Activated CD4-positive, alpha-beta T cell treated with anti-CD3 and anti-CD28 coated beads for 48 hours (primary cell): ENCODE measurements at places on chromosomes 2 and 18.

DNA sequence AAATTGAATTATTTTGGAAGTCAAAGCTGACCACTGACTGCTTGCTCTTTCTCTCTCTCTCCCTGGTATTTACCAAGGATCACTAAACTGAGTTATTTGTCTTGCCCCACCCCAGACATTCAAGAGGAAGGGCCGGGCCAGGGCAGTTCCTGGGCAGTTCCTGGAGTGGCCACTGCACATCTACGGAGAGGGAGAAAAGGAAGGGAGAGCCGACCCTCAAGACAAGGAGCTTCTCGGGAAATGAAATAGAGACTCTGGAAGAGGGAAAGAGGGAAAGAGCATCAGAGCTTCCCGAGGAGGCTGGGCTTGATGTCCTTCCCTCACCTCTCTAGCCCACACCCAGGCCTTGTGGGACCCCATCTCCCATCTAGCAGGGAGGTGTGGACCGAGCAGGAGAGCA is 83.1 kb downstream of the SEPTIN10 start:
- no peak for DNase-seq

GRCh38 chr2:226631671-226632070 is 167.9 kb downstream of the IRS1 start:
- no peak for DNase-seq

DNA sequence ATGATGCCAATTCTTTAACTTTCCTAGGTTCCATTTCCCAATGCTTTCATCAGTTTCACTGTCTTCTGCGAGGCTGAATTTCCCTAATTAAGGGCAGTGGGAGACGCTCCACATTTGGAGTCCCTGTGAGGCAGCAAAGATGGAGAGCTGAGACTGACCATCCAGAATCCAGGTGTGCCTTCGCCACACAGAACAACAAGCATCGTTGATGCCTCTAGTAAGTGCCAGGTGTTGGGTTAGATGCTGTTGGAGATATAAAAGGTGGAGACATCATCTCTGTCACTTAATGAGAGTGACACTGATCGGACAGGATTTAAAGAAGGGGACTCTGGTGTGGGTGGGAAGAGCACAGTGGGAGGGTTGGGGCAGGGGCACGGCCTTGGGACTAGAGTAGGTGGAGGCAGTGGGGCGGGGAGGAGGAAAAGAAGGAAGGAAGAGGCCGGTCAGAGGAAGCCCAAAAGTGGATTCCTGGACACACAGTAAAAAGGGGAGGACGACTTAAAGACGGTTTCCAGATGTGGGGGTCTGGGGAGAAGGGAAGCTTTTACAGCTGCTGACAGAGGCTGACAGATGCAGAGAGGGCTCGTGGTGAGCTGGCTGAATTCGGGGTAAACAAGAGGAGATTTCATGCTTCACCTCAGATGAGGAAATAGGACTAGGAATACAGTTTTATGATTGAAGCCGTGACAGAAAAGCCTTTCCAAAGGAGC is 113.0 kb downstream of the BCL2 start:
- no peak for DNase-seq

GRCh38 chr2:21270083-21270491 is 146.3 kb downstream of the TDRD15 start:
- DNase-seq = no peak

DNA sequence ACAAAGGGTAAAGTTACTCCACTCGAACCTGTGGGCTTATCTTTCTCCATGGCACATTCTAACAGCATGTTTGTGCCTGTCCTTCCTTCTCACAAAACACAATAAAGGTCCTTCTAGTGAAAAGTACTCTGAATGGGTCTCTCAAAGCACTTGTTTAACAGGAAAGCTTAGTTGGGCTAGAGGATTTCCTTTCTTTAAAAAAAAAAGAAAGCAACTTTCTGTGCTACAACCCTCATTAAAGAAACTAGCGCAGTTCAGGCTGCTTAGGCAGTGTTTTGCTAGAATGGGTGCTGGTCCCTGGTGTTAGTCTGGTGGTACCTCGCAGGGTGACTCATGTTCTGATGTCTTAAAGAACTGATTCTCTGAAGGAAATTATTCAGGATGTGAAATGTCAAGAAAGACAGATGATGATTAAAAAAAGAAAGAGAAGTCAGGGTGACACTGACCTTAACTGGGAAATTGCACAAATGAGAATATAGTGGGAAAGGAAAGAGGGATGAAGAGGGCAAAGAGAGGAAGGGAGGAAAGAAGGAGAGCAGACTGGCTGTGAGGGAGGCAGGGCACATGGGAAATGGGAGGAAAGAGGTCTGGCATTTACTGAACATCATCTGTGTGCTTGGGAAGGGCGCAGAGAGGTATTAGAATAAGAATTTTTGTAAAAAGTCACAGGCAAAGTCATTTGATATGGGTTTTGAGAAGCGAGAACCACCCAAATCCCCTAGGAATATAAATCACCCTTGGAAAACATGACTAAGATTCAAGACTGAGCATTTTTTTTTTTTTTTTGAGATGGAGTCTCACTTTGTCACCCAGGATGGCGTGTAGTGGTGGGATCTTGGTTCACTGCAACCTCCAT is 74.9 kb downstream of the ATP8B1 start:
- DNase-seq = no peak

GRCh38 chr2:136997557-136997956 is 232.2 kb downstream of the THSD7B start:
- DNase-seq = no peak

DNA sequence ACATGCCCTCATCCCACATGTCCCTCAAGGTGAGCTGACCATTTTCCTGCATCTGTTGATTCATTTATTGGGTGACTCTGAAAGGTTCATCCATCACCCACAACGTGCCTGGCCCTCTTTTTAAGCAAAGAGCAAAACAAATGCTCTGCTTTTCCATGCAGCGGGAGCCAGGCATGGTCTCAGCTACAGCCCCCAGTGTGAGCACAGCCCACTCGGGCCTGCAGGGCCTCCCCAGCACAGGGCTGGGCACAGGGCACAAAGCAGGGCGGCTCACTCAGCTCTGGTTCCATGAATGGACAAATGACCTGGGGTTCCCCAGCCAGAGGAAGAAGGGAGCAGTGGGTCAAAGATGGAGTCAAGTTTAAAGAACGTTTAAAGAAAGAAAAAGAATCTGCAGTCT is 24.1 kb upstream of the OTOS start:
- no peak for DNase-seq

GRCh38 chr2:131004446-131005209 is 88.6 kb downstream of the FAM168B start:
- no peak for DNase-seq
